ENCODE measurements at places on chromosomes 7 and 10.

DNA sequence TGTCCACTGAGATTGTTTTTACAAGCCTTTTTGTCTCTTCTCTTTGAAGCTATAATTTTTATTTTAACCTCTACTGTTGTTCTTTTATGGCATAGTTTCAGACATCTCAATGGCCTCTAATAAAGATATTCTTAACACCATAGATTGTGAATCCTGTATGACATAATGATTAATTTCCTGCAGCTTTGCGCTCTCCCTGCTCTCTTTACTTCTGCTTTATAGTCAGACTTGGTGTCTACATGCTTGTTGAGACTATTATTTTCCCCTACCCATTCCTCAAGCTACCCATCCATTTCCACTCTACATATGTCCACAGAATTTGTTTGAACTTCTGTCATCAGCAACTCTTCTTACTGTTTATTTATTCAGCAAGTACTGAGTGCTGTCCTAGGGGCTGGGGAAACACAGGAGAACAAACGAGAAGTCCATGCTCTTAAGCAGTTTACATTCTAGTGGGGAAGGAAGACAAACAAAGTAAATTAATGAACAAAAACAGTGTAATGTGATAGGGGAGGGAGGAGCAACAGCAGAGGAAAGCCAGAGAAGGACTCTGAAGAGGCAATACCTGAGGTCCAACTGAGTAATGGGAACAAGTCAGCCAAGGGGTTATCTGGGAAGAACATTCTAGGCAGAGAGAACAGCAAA, 110.1 kb downstream of the CDK14 start:
- no peak for DNase-seq

- DNase-seq: no peak
Observed at GRCh38 chr7:31340051-31340450, 475 bp downstream of the NEUROD6 start.

- no peak for DNase-seq
Observed at GRCh38 chr7:12779947-12780346, 92.5 kb downstream of the ARL4A start.

GRCh38 chr7:98755138-98755898, 114.5 kb downstream of the TMEM130 start:
- DNase-seq: no peak

DNA sequence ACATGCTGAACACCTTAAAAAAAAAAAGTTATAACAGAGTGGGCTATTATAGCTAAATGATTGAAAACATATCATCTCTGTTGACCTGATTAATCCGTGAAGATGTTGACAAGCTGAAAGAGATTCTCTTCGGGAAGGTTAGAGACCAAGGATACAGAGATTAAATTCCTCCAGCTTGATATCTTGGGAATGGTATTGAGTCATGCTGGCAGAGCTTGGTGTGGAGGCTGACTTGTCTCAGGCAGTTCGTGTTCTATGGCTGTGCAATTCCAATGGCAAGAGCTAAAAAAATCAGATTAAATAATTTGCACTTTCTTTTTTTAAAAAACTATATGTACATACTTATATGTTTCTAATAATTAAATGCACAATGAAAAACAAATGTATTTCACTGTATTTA, 24.9 kb upstream of the CACNA2D1 start:
- no peak for DNase-seq

DNA sequence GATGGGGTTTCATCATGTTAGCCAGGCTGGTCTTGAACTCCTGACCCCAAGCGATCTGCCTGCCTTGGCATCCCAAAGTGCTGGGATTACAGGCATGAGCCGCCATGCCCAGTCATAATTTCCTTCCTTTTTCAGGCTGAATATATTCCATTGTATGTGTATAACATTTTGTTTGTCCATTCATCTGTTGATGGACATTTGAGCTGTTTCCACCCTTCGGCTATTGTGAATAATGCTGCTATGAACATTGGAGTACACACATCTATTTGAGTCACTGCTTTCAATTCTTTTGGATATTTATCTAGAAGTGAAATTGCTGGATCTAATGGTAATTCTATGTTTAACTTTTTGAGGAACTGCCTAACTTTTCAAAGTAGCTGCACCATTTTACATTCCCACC, 34.6 kb downstream of the TLX1 start:
- DNase-seq: no peak

- no peak for DNase-seq
Observed at GRCh38 chr10:12418725-12419261, 69.4 kb downstream of the CAMK1D start.

DNA sequence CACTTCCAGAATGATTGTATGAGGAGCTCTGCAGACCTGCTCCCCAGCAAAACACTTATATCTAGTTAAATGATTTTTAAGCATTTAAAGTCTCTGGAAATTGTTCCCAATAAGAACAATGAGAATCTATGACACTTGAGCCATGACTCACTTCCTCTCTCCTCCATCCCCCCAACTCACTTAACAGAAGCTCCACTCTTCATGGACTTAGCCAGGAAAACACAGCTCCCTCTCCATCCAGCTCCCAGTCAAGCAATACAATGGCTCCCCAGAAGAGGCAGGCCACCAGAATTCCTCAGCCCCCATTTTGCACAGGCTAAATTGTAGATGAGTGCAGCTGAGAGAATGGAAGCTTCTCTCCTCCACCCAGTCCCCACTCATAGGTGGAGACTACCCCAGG, 27.0 kb downstream of the AOC1 start:
- DNase-seq: no peak

GRCh38 chr7:105876964-105877601, 684 bp upstream of the ATXN7L1 start:
- peak; percentile 5 for DNase-seq

- DNase-seq: no peak
Observed at GRCh38 chr7:115477193-115477651, 553.3 kb downstream of the TFEC start.

- DNase-seq: no peak
Observed at GRCh38 chr10:21385996-21386585, 139.4 kb downstream of the SKIDA1 start.

GRCh38 chr7:25196132-25196896, 32.0 kb downstream of the NPVF start:
- DNase-seq: no peak

- no peak for DNase-seq
Observed at GRCh38 chr10:90167174-90168064, 466.0 kb downstream of the KIF20B start.

DNA sequence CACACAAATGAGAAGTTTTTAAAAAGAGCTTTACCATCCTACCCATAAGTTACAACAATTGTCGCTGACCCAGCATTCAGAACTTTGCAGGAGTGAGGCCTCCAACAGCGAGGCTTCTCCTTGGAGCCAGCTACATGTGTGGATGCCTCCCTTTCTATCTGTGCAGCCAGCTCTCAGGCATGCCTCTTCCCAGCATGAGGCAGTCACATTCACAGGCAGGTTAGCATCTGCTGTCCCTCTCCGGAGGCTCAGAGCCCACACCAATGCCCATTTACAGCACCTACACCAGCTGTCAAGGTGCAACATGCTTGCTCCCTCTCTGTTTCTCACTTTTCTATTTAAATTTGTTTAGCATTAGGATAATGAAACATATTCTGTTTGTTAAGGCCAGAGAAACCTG, 278.7 kb upstream of the PODXL start:
- no peak for DNase-seq

DNA sequence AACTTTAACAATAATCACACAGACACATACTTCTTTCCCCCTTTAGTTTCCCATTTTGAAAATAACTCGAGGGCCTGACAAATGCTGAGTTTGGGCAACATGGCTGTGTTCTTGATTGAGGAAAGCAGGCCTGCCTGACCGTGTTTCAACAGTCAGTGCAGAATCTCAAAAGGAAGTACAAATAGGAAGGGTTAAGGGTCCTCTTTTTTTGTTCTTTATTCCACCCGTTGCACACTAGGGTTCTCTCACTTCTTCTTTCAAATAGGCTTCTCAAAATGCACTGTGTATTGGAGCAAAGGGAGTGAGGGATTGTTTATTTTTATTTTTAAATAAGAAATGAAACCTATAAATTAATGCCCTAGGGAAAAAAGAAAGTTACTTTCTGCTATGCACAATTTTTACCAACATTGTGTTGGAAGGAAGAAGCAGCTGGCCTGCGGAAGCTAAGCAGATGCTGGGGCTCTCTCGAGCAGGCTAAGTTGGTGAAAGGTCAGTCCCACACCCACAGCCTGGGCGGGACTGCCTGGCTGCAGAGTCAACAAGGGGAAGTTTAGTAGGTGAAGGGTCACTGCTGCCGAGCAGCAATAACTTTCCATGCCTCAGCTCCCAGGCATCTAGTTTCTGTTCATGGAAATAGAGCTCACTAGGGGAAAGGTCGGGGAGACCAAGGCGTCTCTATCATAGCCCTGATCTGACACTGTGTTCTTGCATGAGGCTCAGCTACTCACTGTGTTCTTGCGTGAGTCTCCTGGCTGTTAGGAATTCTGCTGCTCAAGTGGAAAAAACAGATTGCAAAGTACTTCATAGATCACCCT, 12.2 kb upstream of the PDK4 start:
- no peak for DNase-seq

DNA sequence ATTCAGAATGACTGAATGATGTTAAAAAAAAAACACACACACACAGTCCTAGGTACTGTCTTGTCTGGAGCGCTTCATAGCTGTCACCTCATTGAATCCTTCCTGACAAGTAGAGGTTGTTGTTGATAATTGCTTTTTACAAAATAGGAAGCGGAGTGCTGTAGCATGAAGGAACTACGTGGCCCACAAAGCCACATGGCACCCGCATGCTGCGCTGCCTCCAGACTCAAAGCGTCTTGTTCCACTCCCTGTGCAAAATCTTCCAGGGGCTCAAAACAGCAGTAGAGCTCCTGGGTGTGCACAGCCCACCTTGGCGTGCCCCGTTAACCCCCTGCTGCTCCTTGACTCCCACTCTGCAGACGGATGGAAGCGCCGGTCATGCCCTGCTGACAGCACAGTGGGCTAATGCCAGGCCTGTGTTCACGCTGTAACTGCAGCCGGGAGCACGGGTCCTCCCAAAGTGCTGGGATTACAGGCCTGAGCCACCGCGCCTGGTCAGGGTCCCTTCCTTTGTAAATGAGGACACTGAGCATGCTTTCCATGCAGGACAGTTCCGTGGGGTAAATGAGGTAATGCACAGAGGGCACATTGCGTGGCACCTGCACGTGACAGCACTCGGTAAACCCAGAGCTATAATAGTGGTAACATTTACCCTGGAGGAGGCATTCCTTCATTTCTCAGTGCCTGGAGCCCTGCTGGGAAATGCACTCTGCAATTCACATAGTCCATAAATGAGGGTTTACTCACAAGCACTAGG, 91.1 kb upstream of the GNA12 start:
- no peak for DNase-seq

DNA sequence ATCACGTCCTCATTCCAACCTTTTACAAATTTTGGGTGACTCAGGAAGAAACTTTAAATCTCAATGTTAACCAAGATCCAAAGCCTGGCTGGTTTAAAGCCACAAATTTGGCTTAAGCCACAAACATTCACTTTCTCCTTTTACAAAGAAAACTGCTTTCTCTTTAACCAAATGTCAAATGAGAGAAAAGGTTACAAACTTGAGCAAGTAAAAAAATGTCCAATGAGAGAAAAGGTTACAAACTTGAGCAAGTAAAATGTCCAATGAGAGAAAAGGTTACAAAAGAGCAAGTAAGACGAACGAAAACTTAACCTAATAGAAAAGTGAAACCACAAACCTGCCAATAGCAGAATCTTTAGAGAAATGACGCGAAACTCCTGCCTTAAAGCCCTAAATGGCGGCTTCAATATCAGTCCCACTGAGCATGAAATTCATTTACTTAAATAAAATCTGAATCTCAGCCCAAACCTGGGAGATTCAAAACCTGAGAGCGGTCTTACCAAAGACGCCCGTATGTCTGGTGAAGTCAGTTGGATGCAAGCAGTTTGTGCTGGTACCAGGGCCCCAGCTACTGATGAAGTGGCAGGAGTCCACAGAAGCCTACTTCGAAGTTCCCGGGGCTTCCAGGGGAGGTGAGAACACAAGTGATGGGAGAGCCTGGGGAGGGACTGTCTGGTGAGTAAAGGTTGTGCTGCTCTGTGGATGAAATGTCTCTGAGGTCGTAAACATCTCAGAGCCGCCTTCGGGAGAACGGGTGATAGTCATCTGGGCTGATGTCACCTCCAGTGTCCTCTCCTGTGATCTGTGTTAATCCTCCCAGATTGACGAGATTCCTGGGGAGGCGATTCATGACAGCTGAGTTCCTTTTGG, 74.6 kb downstream of the PAXIP1 start:
- DNase-seq: peak; percentile 22

DNA sequence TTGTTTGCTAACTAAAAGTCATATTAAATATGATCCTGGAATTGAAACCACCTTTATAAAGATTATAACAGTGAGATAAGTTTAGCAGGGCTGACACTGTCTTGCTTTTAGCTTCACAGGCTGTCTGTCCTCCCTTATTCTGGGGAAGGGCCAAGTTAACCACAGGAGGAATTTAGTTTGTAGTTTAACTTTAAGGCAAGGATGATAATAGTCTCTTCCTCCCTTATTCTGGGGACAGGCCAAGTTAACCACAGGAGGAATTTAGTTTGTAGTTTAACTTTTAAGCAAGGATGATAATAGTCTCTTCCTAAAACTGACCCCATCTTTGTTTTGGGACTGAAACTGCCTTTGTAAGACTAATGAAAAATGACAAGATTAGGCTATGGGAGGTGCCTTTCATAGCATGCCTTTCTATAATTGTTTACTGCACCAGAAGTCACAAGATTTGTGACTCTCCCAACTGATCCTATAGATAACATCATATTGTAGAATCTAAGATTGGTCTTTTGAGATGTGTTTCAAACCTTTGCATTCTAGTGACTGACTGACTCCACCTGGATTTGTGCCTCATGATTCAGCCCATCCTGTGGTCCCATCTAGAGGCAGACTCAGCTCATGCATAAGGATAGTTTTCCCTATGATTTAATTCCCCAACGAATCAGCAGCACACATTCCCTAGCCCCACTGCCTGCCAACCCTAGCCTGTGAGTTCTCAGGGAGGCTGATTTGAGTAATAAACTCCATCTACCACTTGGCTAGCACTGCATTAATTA, 212.0 kb downstream of the MAGI2 start:
- DNase-seq: no peak

- DNase-seq: no peak
Observed at GRCh38 chr7:137999496-138000080, 2.3 kb downstream of the CREB3L2 start.

- no peak for DNase-seq
Observed at GRCh38 chr7:108178398-108178797, 48.2 kb upstream of the LAMB4 start.

All from stimulated activated CD4-positive, alpha-beta T cell treated with anti-CD3 and anti-CD28 coated beads, Interleukin-15, amount 100 ng/mL, for 1 hour (primary cell).